Activated T-helper 1 cell treated with anti-CD3 and anti-CD28 coated beads, Interleukin-2, amount 50 U/mL, for 16 hours (primary cell): ENCODE measurements at places on chromosomes 5 and 9.

GRCh38 chr5:138926257-138926656, 51.1 kb upstream of the LRRTM2 start:
- DNase-seq: no peak

DNA sequence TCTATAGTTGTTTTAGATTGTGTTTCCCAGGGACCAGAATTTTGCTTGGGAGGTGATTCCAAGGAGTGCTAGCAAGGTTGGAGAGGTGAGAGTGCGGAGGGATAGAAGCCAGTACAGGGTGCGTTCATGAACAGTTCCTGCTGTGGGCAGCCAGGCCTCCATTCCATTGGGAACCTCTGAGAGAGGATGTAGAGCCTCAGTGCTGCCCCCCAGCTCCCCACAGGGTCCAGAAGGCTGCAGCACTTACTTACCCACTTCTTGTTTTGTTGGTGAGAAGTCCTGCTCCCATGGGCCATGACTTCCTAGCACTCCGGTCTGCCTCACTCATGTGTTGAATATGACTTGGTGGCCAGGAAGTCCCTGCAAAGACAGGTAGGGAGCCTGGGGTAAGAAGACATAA, 128.2 kb upstream of the GAS1 start:
- DNase-seq: no peak

GRCh38 chr5:76467216-76467615, 64.1 kb downstream of the IQGAP2 start:
- DNase-seq: no peak

GRCh38 chr5:61783481-61783880, 451.4 kb downstream of the ZSWIM6 start:
- no peak for DNase-seq

GRCh38 chr5:68464424-68464823, 248.9 kb downstream of the PIK3R1 start:
- no peak for DNase-seq

GRCh38 chr5:31380049-31380448, 151.8 kb downstream of the DROSHA start:
- no peak for DNase-seq

GRCh38 chr9:4982721-4983482, 2.2 kb upstream of the JAK2 start:
- no peak for DNase-seq

DNA sequence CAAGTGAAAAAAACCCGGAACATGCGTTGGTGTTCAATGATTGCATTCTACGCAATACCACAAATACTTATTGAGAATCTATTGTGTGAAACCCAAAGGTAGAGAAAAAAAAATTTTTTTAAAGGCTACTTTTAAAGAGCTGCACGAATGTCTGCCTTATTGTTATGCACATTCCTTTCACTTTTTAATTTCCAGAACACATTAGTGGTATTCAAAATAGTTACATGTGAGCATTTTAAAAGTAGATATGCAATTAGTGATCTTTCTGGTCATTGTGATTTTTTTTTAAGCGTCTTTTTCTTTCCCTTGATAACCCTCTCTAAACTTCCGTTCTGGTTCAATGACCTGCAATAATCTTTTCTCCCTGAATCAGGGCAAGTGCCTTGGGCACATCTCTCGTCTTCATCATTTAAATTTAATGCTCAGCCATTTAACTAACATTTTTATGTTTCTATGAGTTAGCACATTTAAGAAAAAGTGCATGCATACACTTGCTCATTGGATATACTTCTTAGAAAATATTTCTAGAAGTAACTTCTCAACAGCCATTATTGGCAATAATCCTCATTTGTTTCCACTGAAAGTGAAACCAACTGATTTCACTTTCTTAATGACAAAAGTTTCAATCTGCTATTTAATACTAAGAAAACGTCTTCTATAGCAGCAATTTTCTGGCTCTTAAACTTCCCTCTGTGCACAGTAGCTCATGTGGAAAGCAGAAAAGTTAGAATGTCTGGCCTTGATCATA, 80.3 kb downstream of the CDH6 start:
- DNase-seq: no peak

GRCh38 chr9:93460689-93461413, 7.5 kb upstream of the FAM120AOS start:
- no peak for DNase-seq

DNA sequence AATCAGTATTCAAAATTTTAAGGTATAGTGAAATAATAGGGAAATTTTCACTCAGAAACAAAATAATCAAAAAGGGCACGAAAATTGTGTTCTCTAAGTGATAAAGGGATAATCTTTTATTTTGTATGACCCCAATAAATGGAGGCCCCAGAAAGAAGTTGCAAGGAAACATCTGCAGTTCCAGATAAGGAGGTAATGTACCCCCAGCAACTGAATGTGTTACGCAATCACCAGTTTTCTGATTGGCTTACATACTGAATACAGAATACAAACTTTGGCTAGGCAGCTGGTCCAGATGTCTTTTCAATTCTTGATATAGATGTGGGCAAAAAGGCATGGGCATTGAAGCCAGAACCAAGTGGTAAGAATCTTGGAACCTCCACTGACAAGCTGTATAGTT, 1.7 kb upstream of the TOPORS start:
- no peak for DNase-seq

DNA sequence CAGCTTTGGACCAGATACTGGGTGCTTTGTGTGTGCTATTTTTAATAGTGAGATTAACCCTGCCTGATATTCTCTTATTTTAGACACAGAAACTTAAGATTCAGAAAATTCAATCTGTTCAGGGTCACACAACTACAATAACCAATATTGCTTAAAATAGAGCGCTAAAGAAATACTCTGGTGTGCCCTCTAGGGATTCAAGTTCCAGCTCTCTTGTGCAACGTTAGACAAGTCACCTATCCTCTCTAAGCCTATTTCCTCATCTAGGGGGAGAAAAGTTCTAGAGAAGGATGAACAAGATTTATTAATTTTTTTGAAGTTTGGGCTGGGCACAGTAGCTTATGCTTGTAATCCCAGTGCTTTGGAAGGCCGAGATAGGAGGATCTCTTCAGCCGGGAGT, 2.1 kb upstream of the SCAI start:
- no peak for DNase-seq

DNA sequence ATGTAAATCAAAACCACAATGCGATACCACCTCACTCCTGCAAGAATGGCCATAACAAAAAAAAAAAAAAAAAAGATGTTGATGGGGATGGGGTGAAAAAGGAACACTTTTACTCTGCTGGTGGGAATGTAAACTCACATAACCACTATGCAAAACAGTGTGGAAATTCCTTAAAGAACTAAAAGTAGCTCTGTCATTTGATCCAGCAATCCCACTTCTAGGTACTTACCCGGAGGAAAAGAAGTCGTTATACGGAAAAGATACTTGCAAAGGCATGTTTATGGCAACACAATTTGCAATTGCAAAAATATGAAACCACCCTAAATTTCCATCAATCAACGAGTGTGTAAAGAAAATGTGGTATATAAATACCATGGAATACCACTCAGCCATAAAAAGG, 205.0 kb downstream of the TENT4A start:
- DNase-seq: no peak

DNA sequence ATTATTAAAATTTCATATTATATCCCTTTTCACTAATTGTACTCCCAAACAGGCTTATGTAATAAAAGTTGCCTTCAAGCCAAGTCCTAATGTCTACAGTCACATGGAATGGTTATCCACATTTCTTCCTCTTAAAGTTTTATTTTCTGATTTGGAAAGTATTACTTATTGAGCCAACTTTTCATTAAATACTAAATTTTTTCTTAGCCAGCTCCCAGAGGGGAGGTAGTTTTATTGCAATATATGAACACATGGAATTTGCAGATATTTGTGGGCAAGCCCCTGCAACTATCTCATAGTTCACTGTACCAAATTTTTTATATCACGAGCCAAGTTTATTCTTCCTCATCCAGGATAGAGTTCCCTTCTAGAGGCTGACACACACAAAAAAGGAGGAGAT, 332.8 kb upstream of the PTGER4 start:
- no peak for DNase-seq

- DNase-seq: no peak
Observed at GRCh38 chr9:74431467-74431866, 65.7 kb upstream of the RORB start.

DNA sequence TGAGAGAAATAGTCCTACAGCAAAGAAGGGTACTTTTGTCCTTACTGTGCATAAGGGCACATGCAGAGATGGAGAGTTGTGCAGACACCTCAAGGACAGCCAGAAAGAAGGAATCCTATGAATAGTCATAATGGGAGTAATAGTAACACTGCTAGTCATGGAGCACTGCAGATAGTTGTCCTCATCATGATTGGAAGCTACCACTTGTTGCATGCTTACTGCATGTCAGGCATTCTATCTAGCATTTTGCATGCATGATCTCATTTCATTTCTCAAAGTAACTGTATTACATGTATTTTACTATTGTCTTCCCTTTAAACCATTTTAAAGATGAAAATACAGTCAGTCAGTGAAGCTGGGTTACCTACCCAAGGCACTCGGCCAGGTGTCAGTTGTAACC, 81.3 kb downstream of the PIK3R1 start:
- DNase-seq: no peak

DNA sequence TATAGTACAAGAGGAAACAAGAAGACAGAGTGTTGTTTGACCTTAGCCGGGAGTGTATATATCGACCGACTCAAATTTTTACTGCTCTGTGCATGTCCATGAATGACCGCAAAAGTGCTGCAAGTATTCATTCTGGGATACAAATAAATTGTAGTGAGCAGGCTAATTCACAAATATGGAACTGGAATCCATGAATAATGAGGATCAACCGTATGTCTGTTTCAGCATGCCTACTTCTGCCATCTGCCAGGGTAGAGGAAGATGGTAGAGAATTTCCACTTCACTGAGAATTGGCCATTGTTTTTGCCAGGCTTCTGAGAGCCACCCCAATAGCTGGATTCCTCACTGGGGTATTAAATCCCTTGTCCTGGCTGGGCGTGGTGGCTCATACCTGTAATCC, 8.5 kb upstream of the RALGPS1 start:
- DNase-seq: no peak

GRCh38 chr9:129696944-129697655, 31.7 kb downstream of the PRRX2 start:
- DNase-seq: no peak

DNA sequence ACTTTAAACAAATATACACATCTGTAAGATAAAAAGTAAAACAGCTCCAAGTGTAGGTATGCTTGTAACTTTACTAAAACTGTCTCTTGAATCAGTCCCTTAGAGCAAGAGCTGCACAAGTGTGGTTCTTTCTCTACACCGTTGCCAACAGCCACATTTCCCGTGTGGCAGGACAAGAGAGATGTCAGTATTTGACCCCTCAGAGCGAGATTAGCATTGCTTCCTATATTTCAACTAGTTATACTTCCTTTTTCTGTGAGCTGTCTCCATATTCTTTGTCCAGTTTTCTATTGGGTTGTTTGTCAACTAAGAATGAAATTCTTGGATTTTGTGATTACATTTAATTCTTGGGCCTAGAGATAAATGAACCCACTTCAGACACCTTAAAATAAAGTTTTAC, 8.0 kb downstream of the PLIN2 start:
- DNase-seq: no peak

DNA sequence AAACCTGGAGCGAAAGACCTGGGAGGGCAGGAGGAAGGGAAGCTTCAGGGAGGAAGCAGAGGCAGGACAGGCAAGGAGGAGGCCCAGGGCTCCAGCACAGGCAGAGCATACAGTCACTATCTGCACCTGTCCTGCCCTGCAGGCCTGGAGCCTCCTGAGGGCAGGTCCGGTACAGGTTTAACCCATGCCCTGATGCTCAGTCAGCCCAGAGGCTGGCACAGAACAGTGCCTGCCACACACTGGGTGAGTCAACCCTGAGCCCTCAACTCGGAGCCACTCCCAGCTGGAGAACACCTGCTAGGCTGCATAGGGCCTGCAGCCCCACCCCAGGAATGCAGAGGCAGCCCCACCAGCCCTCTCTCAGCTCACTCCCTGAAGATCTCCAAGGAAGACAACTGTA, 161.5 kb upstream of the PHYKPL start:
- DNase-seq: no peak
